Esophagus muscularis mucosa (tissue), 4 donors: ENCODE measurements at places on chromosomes 1 and 21. TPM values are rescaled to one million over a fixed set of nuclear protein-coding genes. Genes with fewer than 3 reads are reported as not detected.
A peak's percentile ranks its signal among the peaks of the same experiment; 100 is the strongest.

DYRK3 gene
- total RNA-seq = 14.7 TPM

S100A14 gene
- total RNA-seq = not detected

PROX1 gene
- total RNA-seq = 2.4 TPM

DNA sequence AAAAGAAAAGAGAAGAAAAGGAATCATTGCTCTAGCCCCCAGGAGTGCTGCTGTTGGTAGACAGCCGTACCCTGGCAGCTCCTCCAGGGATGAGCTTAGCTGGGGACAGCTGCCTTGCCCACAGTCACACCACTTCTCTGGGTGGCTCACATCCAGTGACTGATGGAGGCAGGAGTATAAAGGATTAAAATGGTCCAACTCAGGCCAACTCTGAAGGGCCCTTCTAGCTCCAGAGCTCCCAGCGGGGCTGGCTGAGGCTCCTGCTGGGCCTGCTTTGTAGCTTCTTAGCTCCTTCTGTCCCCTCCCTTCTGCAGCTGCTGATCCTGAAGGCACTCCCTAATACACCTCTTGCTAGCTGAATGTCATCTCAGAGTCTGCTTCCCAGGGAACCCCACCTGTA is 4.4 kb downstream of the CITED4 start:
- H3K27me3 ChIP-seq = no peaks in the 10 kb centered on the region
- no peak overlapping the region for H3K27ac ChIP-seq
- peaks cover 18% of the 10 kb centered on the region for H3K4me1 ChIP-seq
- H3K4me3 ChIP-seq = no peak overlapping the region
- no peak for DNase-seq
- H3K36me3 ChIP-seq = no peaks in the 10 kb centered on the region

DNA sequence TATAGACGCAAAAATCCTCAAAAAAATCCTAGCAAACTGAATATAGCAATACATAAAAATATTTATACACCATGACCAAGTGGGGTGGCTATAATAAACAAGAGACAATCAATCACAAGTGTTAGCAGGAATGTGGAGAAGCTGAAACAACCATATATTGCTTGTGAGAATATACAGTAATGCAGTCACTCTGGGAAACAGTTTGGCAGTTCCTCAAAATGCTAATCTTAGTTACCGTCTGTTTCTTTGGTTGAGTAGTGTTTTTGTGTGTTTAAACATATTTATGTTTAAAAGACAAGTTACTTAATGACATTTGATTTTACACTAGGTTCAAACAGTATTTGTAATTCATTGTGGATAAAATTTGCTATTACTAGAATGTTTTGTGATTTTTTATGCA is 792.0 kb downstream of the LTN1 start:
- H3K27me3 ChIP-seq = no peaks in the 10 kb centered on the region
- H3K4me1 ChIP-seq = no peaks in the 10 kb centered on the region
- no peak overlapping the region for H3K27ac ChIP-seq
- no peaks in the 10 kb centered on the region for H3K36me3 ChIP-seq
- DNase-seq = no peak

GRCh38 chr21:16424331-16424751 is 694.6 kb downstream of the USP25 start:
- H3K27me3 ChIP-seq = no peaks in the 10 kb centered on the region
- H3K27ac ChIP-seq = peak overlapping the region; percentile 62
- peak overlapping the region; percentile 46 for H3K4me3 ChIP-seq
- H3K4me1 ChIP-seq = peaks cover 11% of the 10 kb centered on the region
- H3K36me3 ChIP-seq = no peaks in the 10 kb centered on the region
